ENCODE measurements at places on chromosomes 2 and 18.

- DNase-seq = no peak
These were observed 119.5 kb downstream of the NCK2 start for GRCh38 chr2:105864262-105864661.

- no peak for DNase-seq
These were observed 5.0 kb upstream of the DGKD start for GRCh38 chr2:233349005-233349998.

DNA sequence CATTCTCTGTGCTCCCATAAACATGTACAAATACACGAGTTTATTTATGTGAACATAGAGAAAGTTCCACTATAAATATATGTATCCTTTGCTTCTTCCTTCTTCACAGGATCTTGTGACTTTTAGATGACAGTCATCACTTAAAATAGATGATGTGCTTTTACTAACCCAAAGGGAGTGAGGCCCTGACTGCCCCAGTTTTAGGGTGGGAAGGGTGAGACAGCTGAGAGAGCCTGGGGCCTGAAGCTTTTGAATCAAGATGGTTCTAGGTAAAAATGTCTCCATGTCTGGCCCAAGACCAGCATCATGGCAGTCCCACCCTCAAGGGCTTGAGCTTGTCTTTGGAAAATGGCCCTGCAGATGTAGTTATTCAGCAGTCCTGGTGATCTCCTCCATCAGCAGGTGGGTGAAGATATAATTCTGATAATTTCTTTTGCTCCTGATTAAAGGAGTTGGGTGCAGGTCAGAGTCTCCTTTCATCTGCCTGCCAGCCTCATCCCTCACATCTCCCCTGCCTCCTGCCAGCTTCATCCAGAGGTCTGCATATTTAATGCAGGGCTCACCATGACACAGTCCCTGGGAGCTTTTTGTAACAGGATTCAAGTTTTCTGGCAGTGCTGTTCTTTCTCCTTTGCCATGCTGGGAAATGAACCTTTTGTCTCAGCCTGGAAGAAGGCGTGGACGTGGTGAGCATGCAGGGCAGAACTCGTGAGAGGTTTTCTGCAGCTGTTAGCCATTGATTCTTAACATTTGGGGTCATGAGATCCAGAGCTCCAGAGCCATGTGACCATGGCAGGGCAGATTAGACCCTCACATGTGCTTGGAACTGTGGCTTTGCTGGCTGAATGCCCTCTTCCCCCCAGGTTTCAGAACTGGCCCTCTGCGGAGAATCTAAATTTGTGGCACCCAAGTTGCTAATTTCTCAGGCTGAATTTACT, 2.7 kb downstream of the HRH4 start:
- no peak for DNase-seq

- DNase-seq = no peak
These were observed 606.4 kb downstream of the RNF144A start for GRCh38 chr2:7523481-7524120.

DNA sequence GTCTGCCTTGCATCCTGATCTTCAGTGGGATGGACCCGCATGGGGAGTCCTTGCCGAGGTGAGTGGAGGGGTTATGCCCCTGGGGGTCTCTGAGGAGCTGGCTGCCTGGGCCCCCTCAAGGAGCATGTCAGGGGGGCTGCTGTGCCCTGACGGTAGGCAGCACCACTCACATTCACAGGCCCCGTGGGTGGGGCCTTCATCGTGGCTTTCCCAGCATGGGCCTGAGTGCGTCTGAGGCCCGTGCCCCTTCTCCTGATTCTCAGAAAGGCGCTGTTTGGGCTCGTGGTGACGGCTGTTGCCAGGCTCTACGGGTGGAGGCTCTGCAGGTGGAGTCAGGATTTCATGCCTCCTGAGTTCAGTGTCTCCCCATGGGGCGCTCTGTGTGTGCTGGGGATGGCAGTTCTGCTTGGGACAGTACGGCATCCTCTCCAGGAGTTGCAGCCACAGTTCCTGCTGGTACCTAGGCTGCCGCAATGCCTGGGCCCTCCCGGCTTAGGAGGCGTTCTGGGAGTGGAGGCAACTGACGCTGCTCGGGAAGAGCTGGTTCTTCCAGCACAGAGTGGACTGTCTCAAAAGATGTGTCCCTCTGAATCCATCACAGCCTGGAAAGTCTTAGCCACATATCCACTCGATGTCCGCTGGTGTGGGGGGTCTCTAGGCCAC, 57.3 kb downstream of the NTSR2 start:
- DNase-seq = no peak

DNA sequence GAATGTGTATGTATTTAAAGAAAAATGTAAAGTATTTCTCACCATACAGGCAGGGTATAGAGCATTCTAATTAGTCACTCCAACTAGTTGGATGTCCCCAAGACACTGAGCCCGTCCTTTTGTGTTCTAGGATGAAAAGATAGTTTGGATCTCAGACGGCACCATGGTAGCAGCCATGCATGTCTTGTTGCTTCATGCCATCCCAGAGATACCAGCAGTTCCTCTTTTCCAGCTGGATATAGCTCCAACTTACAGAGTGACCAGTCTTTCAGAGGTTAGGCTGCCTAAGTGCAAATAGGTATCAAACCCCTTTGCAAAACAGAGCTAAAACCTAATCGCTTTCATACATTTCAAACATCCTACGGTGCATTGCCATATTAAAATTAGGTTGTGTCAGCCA, 275.3 kb downstream of the MTX2 start:
- no peak for DNase-seq

GRCh38 chr2:16566701-16567100, 98.9 kb downstream of the CYRIA start:
- DNase-seq = no peak

- DNase-seq = no peak
These were observed 4.6 kb upstream of the SDC1 start for GRCh38 chr2:20229322-20230113.

DNA sequence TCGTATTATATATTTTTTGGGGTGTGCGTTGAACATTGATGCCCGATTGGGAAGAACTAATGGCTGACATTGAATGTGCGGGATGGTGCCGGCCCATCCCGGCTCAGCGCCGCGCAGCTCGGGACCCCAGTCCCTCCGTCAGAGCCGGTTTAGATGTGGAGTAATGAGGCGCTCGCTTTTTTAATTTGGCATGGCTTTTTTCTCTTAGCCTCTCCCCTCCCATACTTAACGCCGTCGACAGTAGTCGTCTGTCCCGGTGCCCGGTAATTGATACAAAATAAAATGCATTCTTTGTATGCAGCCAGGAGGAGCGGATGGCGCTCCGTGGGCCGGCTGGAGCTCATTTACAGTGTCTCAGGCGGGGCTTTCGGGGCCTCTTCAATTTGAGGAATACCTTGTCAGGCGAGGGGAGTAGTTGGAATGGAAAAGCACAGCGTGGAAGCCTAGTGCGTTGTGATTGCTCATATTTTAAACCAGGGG, 209.2 kb downstream of the GBX2 start:
- DNase-seq = no peak

- peak; percentile 91 for DNase-seq
These were observed at the start of gene ITGAV for GRCh38 chr2:186589612-186590349. Gene ITGAV (plus strand): TSS chr2:186590056. CDS start chr2:186590339, 283 bp downstream.

- no peak for DNase-seq
These were observed 23.2 kb downstream of the ASB1 start for GRCh38 chr2:238449909-238450417.

DNA sequence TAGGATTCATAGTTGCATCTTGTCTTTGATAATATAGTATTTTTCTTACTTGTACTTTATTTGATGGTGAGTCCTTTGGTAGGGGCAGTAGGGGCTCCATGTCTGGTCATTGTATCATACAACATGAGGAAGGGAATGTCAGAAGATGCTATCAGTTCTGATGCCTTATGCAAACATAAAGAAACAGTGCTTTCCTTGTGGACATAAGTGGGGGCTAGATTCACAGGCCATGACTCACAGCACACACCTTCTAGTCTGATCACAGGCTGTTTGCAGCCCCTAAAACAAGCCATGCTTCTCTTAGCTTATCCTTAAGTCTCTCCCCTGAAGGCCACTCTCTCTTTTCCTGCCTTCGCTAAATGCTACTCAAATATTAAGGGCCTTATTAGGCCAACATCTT, 10.7 kb upstream of the SLC14A1 start:
- no peak for DNase-seq

GRCh38 chr2:40103590-40103989, 324.5 kb upstream of the THUMPD2 start:
- DNase-seq = peak; percentile 28

DNA sequence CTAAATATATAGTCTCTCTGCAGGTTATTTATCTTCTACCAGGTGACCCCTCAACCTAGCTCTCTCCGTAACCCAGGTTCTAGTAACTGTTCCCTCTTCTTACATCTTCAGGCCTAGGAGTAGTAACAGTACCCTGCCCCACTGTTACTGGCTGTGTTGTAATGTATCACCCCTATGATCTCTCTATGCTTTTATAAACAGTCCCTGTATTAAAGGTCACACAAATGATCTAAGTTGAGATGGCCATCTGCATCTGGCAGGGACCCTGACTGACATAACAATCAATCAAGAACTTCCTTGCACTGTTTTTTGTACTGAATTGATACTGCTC, 219.7 kb upstream of the STK17B start:
- DNase-seq = no peak

DNA sequence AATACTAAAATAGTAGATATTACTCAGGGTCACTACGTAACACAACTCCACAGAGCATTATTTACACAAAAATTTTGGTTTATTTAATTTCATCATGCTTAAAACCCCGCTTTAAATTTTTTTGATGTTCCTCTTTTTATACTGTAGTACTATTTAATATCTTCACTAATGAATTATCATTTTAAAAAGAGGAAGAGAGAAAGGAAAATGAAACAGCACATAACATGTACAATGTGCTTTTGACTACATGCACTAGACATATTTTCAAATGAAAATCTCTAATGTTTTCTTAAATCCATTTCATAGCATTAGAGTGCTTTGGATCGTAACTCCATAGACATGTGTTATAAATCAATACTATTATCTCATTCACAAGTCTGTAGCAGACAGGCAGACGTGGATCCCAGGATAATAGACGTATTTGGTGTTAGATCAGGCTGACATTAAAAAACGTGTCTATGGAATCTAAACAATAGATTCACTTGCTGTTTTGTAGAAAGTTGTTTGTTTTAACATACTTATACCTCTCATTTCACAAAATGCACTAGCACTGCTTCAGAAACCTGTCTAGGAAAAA, 897.0 kb downstream of the CPS1 start:
- DNase-seq = no peak

- DNase-seq = no peak
These were observed 98.5 kb upstream of the GPR45 start for GRCh38 chr2:105143094-105143466.

- DNase-seq = no peak
These were observed 25.4 kb downstream of the MAP4K4 start for GRCh38 chr2:101722864-101723263.

DNA sequence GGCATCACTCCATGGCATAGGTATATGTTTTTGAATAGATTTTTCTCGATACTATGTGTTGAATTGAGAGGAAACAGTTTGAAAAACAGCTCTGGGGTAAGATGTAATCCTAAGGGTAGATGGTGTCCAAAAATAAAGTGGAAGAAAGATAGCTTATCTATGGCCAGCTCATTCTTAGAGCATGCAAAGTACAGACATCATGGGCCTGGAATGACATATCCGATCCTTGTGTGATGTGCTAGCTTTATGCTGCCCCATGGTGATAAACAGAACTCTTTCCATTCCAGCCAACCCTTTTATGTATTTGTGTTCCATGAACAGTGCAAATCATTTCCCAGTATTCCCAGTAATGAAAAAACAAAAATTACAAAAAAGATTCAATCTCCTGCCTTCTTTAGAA, 390.2 kb upstream of the NXPH2 start:
- peak; percentile 87 for DNase-seq

DNA sequence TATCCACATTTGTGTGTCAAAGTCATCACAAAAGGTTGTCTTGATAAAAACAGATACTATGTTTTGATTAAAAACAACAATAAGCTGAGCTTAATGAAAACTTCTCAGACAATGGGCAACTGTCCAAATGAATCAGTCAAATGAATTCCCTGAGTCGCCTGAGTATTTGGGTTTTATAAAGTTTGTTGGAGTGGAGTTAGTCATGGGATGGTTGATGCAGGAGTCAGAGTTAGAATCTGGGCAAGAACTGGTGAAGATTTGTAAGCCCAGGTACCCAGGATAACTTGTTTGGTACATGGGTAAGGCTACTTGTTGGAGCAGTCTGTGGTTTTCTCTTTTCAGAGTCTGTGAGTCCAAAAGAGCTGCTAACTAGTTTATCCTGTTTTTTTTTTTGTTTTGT, 34.4 kb upstream of the RAPGEF4 start:
- peak; percentile 58 for DNase-seq

DNA sequence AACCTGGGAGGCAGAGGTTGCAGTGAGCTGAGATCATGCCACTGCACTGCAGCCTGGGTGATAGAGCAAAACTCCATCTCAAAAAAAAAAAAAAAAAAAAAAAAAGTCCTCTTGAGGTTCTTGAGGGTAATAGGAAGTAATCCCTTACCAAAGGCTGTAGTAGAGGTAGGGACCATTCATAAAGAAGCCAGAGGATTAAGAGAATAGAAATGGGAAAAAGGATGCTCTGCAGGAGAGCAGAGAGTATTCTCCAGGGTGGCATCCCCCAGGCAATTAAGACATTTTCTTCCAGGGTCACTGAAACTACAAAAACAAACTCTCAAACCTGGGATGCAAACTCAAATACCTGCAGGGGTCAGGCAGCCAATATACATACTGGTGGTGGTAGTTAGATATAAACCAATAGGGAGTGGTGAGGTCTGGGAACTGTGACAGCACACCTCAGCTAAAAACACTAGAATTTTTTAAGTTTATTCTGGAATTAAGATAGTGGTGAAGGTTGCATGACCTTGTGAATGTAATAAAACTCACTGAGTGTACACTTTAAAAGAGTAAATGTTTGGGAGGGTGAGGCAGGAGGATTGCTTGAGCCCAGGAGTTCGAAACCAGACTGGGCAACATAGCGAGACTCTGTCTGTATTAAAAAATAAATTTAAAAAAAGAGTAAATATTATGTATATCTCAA, 24.7 kb downstream of the RAPH1 start:
- no peak for DNase-seq

- DNase-seq = no peak
These were observed 70.0 kb upstream of the ATP5MC3 start for GRCh38 chr2:175251425-175252041.

- no peak for DNase-seq
These were observed 147.7 kb upstream of the DPP10 start for GRCh38 chr2:114294741-114295140.

DNA sequence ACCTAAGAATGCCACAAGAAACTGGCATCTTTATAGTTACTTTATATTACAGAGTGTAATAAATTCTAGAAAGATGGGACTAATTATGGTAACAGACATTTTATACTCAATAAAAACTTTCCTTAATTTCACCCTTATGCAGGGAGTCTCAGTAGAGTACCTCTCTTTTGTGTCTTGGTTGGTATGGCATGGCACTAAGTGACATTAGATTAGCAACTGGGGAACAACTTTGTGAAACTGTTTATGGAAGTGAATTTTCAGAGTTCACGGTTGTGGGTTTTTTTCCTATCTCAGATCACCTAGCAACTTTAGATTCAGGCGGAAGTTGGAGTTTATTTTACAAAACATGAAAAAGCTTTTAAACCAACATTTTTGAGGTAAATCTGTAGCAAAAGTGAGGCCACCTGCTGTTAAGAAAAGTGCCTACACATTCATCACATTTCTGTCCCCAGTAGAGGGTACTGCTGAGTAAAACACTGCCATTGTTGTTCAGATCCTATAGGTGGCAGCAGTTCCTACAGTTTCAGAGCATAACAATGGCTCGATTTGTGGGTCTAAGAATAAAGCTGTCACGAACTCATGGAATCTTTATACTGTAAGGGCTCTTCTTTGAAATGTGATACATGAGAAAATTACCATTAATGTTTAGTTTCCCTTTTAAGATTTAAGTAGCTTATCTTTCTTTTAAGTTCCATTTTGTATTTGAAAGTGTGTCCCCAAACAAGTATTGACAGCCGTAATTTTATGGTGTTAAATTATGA, 117.6 kb downstream of the CAMKMT start:
- DNase-seq = peak; percentile 46

All from NCI-H226 (cell line).